ENCODE measurements at places on chromosomes 3 and 15.

DNA sequence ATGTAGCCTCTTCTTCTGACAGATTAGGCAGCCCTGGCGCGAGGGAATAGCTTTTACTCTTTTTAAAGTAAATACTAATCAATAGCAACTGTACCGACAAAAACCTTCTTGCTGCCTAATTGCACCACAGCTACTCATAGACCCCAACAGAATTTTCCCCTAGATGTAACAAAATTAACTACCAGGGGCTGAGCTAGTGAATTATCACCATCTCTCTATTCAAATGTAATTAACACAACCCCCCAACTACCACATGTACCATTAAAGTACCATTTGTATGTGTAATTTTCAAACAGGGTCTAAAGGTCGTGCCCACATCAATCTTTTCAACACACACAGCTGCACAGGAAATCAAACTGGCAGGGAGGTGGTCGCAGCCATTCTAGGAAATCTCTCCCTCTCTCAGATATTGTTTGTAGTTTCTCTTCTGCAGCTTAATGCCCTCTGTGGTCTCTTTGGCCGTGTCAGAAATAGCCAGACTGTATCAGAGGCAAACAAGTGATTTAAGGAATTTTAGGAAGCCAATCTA, 322.9 kb downstream of the RORA start:
- DNase-seq, result no peak
- H3K4me1 ChIP-seq, result no peaks in the 10 kb centered on the region
- H3K4me3 ChIP-seq, result no peak overlapping the region
- no peaks in the 10 kb centered on the region for H3K36me3 ChIP-seq
- H3K27me3 ChIP-seq, result no peaks in the 10 kb centered on the region

- DNase-seq, result no peak
- no peaks in the 10 kb centered on the region for H3K27me3 ChIP-seq
- H3K27ac ChIP-seq, result no peak overlapping the region
- no peaks in the 10 kb centered on the region for H3K4me1 ChIP-seq
Measured at GRCh38 chr3:35484929-35485530, 154.3 kb upstream of the ARPP21 start.

DNA sequence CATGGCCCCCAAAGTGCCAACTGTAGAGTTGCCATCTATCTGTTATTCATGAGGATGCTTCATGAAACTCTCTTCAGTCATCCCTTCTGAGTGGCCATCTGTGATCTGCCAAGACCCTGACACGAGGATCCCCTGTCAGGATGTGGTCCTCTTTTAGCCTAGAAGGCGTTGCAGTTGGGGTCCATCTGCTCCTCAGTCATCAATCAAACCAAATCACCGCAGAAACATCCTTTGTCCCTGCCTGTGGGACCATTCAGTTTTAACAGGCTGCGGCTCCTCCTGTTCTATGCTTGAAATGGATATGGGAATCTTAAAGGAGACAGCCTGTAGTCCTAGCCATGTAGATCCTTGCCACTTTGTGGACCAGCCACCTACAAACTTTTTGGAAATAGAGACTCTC, 5.9 kb upstream of the RPS27L start:
- DNase-seq, result no peak
- H3K27ac ChIP-seq, result no peak overlapping the region
- H3K36me3 ChIP-seq, result no peaks in the 10 kb centered on the region
- no peaks in the 10 kb centered on the region for H3K27me3 ChIP-seq
- H3K4me1 ChIP-seq, result no peaks in the 10 kb centered on the region

GRCh38 chr3:27673701-27674100, 48.4 kb downstream of the EOMES start:
- H3K36me3 ChIP-seq, result no peaks in the 10 kb centered on the region
- DNase-seq, result no peak
- H3K27me3 ChIP-seq, result no peaks in the 10 kb centered on the region
- no peak overlapping the region for H3K4me3 ChIP-seq
